Substantia nigra (tissue), 51 donors: ENCODE measurements at places on chromosomes 4 and X.

DNA sequence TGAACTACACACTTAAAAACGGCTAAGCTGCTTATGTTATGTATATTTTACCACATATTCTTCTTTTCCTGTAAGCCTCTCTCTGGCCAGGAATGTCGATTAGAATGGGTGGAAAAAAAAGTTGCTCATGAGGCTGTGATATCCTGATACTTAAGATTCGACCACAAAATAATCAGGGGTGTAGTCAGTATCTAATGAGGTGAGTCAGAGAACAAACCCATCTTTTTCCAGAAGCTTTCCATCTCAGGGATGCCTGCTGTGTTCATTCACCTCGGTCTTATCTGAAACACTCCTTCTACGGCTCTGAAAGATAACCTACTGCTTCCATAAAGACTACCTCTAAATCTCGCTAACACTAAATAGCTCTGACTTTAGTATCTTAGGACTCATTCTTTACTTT lies 142.7 kb upstream of the MAP3K15 start:
- no peak for DNase-seq

- DNase-seq, result no peak
These were observed 120.5 kb downstream of the ENPP6 start for GRCh38 chr4:184097241-184097605.

DNA sequence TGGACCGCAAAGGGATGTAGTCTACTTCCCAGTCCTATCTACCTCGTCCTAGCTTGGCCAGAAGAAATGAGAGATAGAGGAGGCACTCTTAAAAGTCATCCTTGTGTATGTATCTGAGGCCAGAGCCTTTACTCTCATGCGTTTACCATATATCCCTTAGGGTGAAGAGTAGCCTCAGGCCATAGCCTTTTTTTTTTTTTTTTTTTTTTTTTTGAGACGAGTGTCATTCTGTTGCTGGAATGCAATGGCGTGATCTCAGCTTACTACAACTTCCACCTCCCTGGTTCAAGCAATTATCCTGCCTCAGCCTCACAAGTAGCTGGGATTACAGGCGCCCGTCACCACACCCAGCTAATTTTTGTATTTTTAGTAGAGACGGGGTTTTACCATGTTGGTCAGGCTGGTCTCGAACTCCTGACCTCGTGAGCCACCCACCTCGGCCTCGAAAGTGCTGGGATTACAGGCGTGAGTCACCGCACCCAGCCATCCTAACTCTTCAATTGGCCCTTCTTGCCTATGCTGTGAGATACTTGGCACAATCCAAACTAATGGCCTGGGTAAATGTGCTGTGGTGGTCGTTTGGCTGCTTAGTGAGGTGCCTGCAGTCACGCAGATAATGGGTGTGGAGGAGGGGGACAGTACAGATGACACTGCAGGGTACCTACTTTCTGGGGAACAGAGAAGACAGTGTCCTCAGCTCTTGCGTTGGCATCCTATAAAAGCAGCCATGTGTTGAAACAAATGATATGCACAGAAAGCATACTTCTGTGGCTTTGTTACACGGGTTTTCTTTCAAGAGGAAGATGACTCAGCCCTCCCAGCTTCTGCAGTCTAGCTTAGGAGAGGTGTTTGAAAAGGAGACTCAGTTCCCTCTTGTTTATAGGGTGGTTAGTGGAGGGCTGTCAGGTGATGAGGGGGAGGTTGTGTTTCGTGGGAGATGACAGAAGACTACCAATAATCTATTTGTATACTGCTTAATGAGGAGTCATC lies 10.4 kb upstream of the DGAT2L6 start:
- DNase-seq, result no peak

GRCh38 chr4:69095301-69095731 lies 958 bp upstream of the UGT2B7 start:
- DNase-seq, result no peak
